ENCODE measurements at places on chromosomes 6 and 20. TPM values are rescaled to one million over a fixed set of nuclear protein-coding genes. Genes with fewer than 3 reads are reported as not detected.
A peak's percentile ranks its signal among the peaks of the same experiment; 100 is the strongest.

GRCh38 chr6:100346203-100346602 is 118.5 kb downstream of the SIM1 start:
- peak; percentile 57 for DNase-seq

DNA sequence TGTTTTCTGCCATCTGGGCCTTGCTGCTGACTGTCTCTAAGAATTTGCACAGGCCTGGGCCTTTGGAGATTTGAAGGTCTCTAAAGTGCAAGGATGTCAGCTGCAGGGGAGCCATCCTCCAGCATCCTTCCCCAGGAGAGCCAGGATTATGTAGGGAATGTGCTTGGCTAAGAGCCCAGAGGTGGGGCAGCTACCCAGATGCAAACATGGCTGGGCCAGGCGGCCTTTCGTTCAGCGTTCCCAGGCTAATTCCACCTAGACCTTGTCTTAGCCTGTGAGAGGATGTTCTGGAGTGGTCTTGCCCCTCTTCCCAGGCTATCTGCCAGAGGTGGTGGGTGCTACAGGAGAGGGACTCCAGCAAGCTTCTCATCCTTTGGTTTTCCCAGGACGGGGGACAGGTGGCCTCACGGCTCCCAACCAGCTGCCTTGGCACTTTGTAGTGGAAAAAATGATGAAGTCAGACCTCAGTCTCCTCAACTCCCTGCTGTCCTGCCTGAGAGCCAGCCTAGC is 7.7 kb upstream of the PTGIS start:
- peak; percentile 45 for DNase-seq

- DNase-seq = no peak
Observed at GRCh38 chr6:45738057-45738455, 277.6 kb downstream of the CLIC5 start.

GRCh38 chr6:27297857-27298730 is 14.0 kb downstream of the POM121L2 start:
- DNase-seq = peak; percentile 22

DNA sequence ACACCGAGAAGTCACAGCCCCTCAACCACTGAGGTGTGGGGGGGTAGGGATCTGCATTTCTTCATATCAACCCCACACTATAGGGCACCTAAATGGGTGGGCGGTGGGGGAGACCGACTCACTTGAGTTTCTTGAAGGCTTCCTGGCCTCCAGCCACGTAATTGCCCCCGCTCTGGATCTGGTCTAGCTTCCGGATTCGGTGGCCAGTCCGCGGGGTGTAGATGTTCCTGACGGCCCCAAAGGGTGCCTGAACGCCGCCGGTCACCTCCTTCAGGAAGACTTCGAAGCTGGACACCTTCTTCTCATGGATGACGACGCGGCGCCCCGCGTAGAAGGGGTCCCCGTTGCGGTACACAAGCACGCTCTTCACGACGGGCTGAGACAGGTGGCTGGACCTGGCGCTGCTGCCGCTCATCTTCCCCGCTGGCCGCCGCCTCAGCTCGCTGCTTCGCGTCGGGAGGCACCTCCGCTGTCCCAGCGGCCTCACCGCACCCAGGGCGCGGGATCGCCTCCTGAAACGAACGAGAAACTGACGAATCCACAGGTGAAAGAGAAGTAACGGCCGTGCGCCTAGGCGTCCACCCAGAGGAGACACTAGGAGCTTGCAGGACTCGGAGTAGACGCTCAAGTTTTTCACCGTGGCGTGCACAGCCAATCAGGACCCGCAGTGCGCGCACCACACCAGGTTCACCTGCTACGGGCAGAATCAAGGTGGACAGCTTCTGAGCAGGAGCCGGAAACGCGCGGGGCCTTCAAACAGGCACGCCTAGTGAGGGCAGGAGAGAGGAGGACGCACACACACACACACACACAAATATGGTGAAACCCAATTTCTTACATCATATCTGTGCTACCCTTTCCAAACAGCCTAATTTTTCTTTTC is at the start of gene DCDC2:
Gene DCDC2 (minus strand): TSS at position 724 of the 883 bp plus-strand sequence. CDS start 309 bp downstream, at position 415.
- DNase-seq = peak; percentile 22

GRCh38 chr6:10695086-10695657 is 400 bp downstream of the PAK1IP1 start:
- DNase-seq = no peak

TNFRSF6B gene
- 2.8 TPM for total RNA-seq

SLPI gene
- total RNA-seq = not detected

GRCh38 chr20:46128310-46129151 is 10.4 kb downstream of the CD40 start:
- DNase-seq = no peak

GRCh38 chr6:4957521-4958231 is 46.2 kb downstream of the RPP40 start:
- no peak for DNase-seq

TCF21 gene
- 0.52 TPM for total RNA-seq

DNA sequence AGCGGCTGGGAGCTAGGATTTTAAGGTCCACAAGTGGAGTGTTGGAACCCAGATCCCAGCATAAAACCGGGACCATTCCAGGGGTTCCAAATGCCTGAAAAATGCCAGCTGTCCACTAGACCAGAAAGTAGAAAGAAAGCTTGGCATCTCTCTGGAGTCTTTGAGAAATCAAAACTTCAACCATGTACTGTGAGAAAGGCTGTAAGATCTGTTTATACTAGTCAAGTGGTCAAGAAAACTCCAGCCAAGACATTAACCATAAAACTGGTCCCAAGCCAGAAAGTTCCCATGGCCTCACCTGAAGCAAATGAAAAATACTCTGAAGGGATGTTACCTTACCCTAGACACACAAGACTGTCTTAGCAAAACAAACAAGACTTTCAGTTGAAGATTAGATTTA is 112.6 kb downstream of the DCDC2 start:
- DNase-seq = no peak

NUP153 gene
- total RNA-seq = 44.8 TPM

- no peak for DNase-seq
Observed at GRCh38 chr20:41044409-41045062, 15.9 kb downstream of the TOP1 start.

DNA sequence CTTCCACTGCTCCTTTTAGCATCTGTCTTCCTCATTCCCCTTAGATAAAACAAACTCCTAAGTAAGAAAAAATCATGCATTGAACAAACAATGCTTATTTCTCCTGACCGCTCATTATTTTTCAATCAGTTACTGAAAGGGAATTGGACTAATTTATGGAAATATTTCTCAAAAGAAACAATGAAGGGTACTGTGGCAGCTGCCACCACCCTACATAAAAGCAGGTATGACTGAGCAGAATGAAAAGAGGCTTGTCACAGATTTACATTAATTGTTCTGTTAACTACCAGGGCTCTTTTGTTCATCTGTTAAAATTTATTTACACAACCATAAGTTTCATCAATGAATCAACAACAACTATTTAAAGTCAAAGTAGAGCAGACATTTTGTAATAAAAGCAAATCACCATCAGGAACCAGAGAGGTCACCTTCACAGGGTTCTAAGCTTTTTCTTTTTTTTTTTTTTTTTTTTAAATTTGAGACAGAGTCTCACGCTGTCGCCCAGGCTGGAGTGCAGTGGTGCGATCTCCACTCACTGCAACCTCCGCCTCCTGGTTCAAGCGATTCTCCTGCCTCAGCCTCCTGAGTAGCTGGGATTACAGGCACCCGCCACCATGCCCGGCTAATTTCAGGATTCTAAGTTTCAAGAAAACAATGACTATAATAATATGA is 204.0 kb downstream of the PTPRK start:
- DNase-seq = no peak

DNA sequence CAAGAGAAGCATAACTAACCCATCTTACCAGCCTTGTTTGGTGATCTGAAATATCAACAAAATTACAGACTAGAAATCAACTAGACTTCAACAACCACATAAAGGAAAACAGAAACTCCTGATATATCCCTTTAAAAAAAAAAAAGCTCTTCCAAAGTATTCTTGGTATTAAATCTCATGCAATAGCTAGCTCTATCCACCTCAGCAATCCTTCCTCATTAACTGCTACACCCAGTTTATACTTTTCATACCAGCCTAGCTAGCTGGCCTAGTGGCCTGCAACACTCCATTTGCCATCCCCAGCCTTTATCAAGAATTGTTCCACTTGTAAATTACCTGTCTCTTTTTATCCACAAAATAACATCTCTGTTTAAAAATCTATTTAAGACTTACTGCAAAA is 69.0 kb downstream of the BACH2 start:
- peak; percentile 46 for DNase-seq

GRCh38 chr6:56346958-56347357 is 99.6 kb upstream of the COL21A1 start:
- DNase-seq = peak; percentile 40

- DNase-seq = peak; percentile 2
Observed at GRCh38 chr6:15769511-15770018, 106.7 kb upstream of the DTNBP1 start.

DNA sequence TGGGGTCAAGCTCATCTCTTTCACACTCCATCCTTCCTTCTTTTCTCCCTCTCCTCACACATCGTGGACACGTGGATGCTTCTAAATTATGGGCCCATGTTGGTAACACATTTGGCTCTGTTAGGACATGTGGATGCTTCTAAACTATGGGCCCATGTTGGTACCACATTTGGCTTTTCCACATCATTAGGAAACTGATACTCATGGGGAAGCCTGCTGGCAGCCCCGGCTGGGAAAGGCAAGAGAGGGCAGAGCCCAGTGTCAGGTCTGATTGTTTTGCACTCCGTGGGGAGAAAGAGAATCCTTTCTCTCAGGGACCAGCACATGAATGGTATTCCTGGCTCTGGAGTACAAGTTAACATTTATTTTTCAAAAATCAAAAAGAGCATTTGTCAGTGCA is 4.0 kb upstream of the CST1 start:
- DNase-seq = no peak

SPEF1 gene
- total RNA-seq = 0.45 TPM

GATA5 gene
- total RNA-seq = not detected

- no peak for DNase-seq
Observed at GRCh38 chr6:73642530-73642929, 11.3 kb downstream of the SLC17A5 start.

CRISP2 gene
- total RNA-seq = not detected

DSP gene
- total RNA-seq = 468 TPM

SLC22A2 gene
- not detected for total RNA-seq

DNA sequence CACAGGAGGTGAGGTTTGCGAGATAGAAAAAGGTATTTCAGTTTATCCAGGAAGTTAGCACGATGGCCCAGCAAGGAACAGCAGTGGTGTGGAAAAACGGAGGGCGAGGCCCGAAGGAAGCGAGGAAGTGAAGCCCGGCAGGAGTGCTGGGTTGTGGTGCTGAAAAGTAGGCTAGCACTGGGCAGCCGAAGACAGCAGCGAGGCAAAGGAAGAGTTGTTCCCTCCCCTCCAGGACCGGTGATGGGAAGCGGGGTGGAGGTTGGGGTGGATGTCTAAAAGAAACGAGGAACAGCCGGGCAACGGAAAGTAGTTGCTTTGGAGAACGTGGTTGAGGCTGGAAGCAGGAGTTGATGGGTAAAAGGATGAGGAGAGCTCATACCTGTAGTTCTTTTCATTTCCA is 1.4 kb downstream of the METTL24 start:
- DNase-seq = no peak

- no peak for DNase-seq
Observed at GRCh38 chr6:163592872-163593271, 178.4 kb downstream of the QKI start.

LY6G6D gene
- total RNA-seq = not detected

TRIM40 gene
- total RNA-seq = not detected

GRCh38 chr6:63799813-63800212 is 164.2 kb downstream of the PHF3 start:
- no peak for DNase-seq

DNA sequence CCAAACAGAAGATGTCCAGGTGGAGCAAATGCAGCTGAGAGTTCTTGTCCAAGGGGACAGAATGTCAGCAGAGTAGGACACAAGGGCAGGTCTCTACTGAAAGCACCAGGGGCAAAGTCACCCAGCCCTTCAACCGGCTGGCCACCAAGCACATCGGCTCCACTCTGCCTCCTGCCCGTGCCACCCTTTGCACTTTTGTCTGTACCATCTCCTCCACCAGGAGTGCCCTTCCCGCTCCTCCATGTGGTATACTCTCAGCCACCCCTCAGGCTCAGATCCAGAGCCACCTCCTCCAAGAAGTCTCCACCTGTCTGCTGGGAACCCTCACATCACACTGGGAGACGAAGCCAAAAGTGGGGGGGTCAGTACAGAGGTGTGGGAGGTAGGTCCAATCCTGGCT is 4.1 kb upstream of the HSPA12B start:
- no peak for DNase-seq

TMEM200A gene
- total RNA-seq = 14.9 TPM

GRCh38 chr6:111406200-111406721 is 76.8 kb downstream of the REV3L start:
- no peak for DNase-seq

SLC17A2 gene
- total RNA-seq = not detected

KCNK5 gene
- total RNA-seq = 0.14 TPM
